HS-5 (cell line): ENCODE measurements at places on chromosomes 5 and 9.

GRCh38 chr5:68141494-68141893, 74.1 kb upstream of the PIK3R1 start:
- peak; percentile 6 for DNase-seq

GRCh38 chr5:88195636-88196035, 73.0 kb downstream of the TMEM161B start:
- DNase-seq, result no peak

- DNase-seq, result no peak
Observed at GRCh38 chr5:114780290-114780689, 389.4 kb downstream of the TRIM36 start.

DNA sequence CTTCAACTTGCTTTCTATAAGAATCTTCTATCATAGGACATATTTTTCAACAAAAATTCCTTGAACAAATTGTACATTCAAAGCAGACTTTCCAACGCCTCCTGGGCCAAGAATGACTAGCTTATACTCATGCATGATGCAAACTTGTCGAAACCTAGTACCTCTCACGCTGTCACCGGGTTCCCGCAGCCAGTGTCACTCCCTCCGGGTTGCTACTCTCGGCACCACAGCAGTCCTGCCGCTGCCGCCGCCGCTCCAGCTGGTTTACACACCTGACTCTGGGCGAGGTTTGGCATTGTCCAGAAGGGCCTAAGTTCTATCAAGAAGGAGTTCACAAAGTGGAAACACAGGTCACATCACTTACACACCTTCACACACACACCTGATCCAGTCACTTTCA, 244.4 kb downstream of the ADAMTSL1 start:
- no peak for DNase-seq

DNA sequence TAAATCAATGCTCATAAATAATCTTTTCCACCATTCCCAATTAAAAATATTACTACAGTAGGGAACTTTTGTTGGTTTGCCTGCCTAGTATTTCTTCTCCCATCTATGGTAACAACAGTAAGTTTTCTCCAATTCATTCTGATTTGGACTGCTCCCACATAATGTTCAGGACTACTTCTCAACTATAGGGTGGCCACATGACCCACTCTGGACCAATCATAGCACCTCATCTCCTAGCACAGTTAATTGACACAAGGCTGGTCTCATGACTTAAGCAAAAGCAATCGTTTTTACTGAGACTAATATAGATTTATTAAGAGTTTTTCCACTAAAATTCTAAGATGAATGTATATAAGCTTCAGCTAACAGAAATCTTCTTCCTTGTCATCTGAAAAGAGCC, 28.7 kb upstream of the SLCO6A1 start:
- no peak for DNase-seq

DNA sequence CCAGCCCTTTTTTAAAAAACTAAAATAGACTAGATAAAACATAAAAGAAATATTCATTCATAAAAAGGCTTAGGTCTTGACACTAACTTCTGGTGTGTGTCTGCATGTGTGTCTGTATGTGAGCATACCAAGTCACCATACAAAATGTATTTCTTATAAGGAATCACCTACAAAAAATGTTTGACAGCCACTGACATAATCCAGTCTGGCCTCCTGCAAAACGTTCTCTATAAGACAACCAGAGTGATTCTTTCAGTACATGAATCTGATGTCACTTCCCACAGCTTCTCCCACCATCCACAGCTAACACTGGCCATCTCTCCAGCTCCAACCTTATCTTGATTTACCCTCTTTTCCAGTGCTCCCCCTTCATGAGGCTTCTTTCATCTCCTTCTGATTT, 192.3 kb downstream of the TLE1 start:
- peak; percentile 38 for DNase-seq

DNA sequence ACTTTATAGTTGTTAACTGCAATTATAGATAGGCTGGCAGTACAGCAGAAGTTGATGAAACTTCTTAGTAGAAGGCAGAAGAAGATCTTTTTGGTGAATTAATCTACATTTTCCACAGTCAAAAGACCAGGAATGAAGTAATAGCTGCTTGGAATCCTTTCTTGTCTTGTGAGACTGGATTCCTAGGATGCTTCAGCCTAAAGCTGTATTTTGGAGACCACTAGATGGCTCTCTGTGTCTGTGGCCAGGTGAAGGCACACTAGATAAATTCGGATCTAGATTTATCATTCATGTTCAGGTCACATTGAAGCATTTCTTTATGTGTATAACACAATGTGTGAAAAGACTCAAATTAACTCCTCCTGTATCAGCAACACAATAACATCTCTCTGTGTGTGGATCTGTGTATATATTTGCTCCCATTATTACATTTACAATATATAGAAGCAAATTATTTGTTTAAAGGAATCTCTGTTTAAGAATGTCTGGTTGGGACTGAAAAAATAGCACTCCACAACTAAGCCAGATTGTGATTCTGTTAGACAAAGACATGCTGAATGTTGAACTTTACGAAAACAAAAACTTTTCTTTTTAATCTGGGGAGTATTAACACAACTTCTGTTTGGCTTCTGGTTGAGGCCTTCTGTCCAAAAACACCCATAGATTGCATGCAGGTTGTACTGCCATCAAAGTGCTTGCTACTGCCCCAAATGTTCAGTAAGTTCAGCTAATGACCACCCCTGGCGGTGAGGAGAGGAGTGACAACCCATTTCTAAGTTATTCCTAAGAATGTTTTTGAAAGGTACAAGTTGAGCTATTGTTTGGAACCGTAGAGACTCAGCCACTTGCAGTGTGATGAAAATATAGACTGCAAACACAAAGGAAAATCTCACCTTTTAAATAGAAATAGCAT, 10.6 kb downstream of the GRIN3A start:
- no peak for DNase-seq

GRCh38 chr5:180271221-180271620, 20.7 kb downstream of the MAPK9 start:
- DNase-seq, result no peak

GRCh38 chr5:177431317-177432142, 5.1 kb downstream of the GRK6 start:
- DNase-seq, result no peak

DNA sequence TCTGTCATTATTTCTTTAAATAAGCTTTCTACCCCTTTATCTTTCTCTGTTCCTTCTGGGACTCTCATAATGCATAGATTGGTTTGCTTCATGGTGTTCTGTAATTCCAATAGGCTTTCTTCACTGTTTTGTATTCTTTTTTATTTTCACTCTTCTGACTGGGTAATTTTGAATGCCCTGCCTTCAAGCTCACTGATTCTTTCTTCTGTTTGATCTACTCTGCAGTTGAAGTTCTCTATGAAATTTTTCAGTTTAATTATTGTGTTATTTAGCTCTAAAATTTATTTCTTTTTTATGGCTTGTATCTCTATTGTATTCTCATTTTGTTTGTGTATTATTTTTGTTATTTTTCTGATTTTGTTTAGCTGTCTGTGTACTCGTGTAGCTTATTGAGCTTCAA, 89.3 kb upstream of the SLCO4C1 start:
- no peak for DNase-seq

DNA sequence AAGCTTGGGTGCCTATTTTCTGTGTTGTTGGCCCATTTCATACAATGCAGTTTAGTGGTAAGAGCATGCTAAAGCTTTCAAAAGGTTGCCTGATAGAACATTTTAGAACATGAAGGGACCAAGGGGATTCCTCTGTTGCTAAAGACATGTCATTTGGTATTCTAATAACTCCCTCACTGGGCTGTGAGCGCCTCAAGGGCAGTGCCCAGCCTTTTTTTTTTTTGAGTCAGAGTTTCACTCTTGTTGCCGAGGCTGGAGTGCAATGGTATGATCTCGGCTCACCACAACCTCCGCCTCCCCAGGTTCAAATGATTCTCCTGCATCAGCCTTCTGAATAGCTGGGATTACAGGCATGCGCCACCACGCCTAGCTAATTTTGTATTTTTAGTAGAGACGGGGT, 77.1 kb downstream of the PCSK5 start:
- DNase-seq, result no peak

DNA sequence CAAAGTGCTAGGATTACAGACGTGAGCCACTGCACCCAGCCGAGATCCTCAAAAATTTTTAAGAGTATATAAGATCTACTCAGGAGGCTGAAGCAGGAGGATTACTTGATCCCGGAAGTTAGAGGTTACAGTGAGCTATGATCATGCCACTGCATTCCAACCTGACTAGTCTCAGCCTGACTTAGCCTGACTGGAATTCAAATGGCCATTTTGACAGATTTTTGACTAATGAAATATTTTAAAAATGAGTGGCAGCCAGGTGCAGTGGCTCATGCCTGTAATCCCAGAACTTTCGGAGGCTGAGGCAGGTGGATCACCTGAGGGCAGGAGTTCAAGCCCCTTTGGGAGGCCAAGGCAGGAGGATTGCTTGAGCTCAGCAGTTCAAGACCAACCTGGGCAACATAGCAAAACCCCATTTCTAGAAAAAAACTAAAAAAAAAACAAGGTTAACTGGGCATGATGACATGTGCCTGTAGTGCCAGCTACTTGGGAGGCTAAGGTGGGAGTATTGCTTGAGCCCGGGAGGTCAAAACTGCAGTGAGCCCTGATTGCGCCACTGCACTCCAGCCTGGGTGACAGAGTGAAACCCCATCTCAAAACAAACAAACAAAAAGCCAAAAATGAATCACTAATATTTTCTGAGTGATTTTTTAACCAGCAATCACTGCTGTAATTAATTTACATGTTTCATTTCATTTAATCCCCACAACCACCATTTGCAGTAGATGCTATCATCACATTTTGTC, 16.6 kb downstream of the ATOX1 start:
- DNase-seq, result peak; percentile 84
